ENCODE measurements at places on chromosomes 2 and 18.

DNA sequence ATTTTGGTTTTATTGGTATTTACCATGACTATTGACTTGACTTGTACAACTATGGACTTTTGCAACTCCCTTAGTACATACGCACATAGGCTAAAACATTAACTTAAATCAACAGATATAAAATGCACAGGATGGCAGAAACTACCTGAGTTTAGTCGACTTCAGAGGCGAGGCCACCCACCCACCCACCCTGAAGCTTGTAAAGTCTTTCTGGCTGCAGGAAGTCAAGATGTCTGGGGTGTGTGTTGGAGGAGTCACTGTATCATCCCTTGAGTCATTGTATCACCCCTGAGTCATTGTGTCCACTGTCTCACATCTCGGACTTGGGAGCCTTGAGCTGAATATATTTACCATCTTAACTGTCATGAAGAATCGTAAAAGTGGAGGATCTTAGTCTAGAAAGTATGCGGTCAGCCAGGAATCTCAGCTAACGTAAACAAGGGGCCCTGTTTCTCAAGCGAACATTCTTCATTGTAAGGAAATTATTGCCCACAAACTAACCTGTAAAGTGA, 140.0 kb upstream of the ST6GAL2 start:
- no peak for DNase-seq

DNA sequence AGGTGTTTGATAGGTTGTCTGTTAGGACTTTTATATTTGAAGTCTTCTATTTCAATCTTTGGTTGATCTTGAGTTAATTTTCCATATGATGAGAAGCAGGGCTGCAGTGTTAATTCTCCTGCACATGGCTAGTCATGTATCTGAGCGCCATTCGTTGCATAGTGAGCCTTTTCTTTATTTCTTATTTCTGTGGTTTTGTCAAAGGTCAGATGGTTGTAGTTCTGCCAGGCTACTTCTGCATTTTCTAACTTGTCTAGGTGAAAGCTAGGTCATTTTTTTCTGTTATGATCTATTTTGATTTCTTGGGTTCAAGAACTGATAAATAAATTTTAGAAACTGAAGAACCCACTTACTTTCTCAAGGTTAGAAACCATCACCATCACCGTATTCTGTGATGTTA, 56.7 kb downstream of the CCDC74A start:
- no peak for DNase-seq

DNA sequence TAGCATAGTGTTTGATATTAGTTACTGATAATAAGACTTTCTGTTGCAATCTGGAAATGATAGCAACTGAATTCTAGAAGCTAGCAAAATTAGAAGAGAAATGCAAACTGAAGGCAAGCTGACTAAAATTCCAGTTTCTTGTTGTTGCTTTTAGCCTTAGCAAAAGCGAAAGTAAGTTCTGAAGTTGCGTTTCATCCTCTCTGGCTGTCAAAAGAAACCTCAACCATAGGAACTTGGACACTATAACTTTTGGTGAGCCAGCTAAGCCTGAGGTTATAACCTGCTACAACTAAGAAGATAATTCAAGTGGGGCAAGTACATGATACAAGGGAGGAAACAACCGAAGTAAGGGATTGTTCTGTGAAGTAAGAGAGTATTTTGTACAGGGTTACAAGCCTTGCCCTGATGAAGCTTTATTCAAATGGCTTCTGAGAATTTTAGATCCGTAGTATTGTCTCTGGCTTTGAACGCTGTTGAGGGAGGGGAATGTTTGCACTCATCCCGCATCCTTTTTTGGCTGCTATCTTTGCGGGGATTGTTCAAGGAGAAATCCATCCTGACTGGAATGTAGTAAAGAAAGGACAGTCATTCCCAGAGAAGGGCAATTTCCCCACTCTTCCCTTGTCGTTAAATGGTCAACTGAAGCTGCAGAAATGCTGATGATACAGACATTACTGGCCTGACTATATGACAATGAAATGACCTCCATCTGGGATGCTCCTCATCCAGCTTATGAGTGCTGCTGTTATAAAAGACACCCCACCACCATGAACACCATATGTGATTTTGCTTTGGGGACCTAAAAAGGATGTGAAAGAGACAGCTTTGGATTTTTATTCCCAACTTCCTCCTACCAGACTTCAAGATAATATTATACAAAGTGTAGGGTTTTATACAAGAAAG, 7.0 kb upstream of the TMX3 start:
- DNase-seq: no peak

GRCh38 chr2:191176801-191177438, 26.1 kb upstream of the STAT4 start:
- DNase-seq: no peak

- DNase-seq: no peak
Measured at GRCh38 chr2:9286554-9287399, 80.2 kb downstream of the ASAP2 start.

DNA sequence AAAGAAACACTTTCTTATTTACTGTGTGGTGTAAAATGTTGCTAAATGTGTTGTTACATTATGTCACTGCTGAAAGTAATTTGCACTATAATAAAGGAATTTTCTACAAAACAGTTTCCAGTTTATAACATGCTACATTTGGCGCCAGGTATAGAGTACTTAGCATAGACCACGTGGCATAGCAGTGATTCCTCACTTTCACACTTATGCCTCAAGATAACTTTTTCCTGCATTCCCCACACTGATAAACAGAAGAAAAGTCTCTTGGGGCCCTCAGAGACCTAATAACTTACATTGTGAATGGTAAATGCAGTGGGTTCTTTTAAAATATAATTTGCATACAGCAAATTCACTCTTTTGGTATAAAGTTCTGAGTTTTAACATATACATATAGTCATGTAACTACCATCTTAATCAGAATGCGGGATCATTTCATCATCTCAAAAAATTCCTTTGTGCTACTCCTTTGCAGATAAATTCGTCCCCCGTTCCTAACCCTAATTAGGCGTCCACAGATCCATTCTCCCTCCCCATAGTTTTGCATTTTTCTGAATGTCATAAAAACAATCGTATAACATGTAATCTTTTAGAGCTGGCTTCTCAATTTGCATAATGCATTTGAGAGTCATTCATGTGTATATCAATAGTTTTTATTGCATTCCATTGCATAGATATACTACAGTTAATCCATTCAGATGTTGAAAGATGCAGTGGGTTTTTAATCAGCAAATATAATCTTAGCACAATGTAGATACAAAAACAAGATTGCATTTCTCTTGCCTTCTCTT, 7.5 kb downstream of the LGALSL start:
- no peak for DNase-seq

- no peak for DNase-seq
Measured at GRCh38 chr18:61034580-61034979, 298.6 kb upstream of the CDH20 start.

DNA sequence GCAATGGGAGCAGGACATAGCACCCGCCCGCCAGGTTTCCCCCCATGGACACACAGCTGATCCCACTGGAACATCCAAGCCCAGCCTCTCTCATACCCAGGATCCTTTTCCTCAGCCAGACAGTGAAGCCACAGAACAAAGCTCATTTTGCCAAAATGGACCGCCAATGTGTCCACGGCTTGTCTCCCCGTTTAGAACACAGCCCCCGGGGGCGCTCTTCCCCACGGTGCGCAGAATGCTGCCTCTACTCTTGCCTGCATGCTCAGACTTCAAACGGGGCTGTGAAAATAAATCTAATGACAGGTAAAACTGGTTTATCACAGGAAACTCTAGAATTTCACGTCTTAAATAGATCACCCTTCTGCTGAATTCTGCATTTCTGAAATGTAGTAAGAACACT, 548.5 kb upstream of the ID2 start:
- DNase-seq: no peak

- no peak for DNase-seq
Measured at GRCh38 chr2:207676827-207677354, 34.5 kb upstream of the CCNYL1 start.

DNA sequence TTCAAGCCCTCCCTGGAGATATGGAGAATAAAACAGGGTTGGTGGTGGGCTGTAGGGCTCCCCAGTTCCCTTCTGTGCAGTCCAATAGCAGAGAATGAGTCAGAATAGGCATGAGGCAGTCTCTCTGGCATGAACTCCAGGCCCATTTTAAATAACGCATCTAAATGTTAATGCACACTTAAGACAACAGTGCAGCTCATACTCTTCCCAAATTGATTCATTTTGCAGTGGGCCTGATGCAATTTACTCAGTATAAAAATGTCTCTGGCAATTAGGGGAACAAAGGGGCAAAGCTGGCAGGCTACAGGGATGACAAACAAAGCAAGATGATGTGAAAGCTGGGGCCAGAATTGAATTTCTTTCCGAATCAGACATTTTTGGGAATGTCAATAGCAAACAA, 402.8 kb downstream of the CLIP4 start:
- DNase-seq: no peak

GRCh38 chr2:236576087-236576486, 6.5 kb downstream of the ACKR3 start:
- no peak for DNase-seq

DNA sequence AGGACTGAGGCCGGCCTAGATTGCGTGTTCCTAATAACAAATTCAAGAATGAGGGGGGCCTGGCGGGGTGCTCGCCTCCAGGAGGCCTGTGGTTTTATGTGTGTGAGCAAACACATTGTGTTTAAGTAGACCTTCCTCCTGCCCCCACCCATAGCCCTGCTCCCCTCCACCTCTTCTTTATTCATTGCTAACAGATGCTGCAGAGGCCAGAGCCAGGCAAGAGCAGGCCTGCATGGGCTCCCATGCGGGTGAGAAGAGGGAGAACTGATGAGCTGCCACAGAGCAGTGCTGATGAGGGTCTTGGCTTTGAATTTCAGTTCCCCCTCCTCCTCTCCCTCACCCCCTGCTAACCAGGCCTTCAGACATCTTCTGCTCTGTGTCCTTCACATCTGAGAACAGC, 154.6 kb downstream of the OSR1 start:
- DNase-seq: no peak

DNA sequence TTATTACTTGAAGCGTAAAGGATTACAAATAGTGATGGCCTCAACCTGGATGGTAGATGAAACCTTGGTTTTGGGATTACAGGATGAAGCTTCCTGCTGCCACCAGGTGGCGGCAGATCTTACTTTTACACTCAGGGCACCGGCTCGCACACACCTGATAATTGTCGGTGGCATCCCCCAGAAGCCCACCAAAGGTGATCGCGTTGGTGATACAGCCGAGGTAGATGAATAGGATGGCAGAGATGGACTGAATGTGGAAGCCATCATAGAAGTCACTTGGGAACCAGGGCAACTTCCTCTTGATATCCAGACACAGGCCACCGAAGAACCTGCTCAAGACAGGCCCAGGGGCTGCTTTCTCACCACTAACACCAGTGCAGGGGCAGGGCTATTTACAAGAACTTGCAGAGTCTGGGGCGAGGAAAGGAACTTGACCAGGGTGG, 51.8 kb downstream of the MTHFD2 start:
- DNase-seq: peak; percentile 68

DNA sequence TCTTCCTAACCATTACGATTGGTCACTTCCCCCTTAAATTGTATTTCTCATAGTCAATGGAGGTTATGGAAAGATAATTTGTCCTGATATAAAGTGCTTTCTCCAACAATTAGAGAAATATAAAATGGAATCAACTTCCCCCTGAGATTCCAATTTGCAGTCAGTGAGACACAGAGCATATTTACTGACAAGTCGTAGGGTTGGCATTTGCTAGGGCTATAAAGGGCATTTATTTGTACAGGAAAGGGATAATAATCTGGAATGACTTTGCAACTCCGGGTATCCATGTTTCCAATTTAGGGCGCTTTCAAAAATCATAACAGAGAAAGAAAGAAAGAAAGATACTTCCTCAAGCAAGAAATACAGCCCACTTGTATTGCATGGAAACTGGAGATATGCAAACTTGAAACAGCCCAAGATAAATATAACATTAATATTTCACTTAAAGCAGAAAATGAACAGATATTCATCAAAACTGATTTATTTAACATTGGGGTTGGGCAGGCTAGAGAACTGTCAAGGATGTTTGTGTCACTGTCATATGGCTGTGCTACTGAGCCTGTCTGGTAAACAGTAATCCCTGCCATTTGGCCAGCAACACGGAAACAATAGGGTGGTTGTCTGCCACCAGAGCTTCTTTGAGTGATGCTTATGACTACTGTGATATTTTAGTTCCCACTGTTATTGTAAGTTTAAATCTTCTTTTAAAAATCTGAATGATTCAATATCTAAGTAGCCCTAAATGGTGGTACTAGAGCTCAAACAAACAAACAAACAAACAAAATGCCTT, 621.8 kb downstream of the LRP1B start:
- DNase-seq: no peak

- no peak for DNase-seq
Measured at GRCh38 chr2:77831060-77831459, 308.9 kb upstream of the LRRTM4 start.

GRCh38 chr2:199818026-199818425, 33.0 kb downstream of the FTCDNL1 start:
- no peak for DNase-seq

- DNase-seq: no peak
Measured at GRCh38 chr2:216279459-216279858, 92.8 kb downstream of the MARCHF4 start.

DNA sequence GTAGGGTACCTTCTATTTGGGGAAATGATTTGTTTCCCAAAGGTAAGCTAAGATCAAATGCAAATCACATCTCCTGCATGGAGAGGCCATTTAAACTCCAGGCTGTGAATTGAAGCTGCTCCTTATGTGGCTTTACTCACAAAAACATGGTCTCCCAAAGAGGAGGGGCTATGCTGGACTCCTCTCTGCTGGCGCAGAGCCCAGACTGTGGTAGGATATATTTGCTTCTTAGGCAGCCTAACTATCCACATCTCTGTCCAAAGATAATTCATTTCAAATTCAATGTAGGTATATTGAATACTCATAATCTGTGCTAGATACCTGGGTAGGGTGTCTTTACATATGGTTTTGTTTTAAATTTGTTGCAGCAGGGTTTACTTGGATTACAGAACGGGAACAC, 358.5 kb downstream of the ALK start:
- no peak for DNase-seq

DNA sequence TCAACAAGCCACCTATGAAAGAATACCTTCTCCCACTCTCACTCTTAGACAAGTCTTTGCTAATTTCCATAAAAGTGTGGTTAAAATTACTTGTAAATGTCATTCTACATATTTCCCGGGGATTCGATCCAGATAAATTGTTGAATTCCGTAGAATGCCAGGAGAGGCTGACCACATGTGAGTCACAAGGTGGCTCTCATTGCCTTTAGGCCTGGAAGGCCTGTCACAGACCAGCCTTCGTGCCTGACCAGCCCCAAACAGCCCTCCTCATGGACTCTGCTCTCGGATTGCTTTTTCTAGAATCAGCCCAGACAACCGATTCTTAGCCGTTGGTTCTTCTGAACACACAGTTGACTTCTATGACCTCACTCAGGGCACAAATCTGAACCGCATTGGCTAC, 86.0 kb downstream of the RTN4 start:
- no peak for DNase-seq

GRCh38 chr2:181683518-181684453, 3.5 kb upstream of the NEUROD1 start:
- DNase-seq: no peak

GRCh38 chr2:20411361-20411894, 35.4 kb upstream of the RHOB start:
- peak; percentile 89 for DNase-seq

- DNase-seq: no peak
Measured at GRCh38 chr2:199977984-199978415, 22.6 kb downstream of the MAIP1 start.

GRCh38 chr2:107542314-107542740, 284.4 kb upstream of the RGPD4 start:
- DNase-seq: no peak
